GM04504 (cell line): ENCODE measurements at places on chromosomes 12 and 14.

DNA sequence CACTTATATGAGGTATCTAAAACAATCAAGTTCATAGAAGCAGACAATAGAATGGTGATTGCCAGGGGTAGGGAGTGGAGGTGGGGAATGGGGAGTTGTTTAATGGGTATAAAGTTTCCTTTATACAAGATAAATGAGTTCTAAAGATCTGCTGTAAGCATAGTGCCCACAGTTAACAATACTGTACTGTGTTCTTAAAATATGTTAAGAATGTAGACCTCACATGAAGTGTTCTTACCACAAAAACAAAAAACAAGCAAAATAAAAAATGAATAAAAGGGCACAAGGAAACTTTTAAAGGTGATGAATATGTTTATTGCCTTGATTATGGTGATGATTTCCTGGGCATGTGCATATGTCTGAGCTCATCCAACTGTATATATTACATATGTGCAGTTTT is 211.8 kb downstream of the MSRB3 start:
- DNase-seq: no peak

DNA sequence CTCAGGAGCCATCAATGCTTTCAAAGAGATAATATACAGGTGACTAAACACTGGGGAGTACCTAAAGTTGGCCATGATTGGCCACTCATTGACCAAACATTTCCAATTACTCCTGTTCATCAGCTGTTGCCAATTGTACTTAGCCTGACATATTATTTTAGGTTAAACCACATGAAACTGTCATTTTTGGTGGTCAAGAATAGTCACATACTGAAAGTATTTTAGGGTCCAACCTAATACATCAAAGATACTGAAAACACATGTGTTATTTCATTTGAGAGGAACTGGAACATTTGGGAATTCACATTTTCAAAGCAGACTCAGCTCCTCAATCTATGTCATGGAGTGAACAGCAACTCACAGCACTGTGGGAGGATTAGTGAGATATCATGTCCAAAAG is 63.9 kb upstream of the KCNA5 start:
- no peak for DNase-seq

- no peak for DNase-seq
These were observed 19.9 kb upstream of the ADAMTS20 start for GRCh38 chr12:43571885-43572284.

- DNase-seq: no peak
These were observed 120.7 kb upstream of the PWP1 start for GRCh38 chr12:107564946-107565345.

DNA sequence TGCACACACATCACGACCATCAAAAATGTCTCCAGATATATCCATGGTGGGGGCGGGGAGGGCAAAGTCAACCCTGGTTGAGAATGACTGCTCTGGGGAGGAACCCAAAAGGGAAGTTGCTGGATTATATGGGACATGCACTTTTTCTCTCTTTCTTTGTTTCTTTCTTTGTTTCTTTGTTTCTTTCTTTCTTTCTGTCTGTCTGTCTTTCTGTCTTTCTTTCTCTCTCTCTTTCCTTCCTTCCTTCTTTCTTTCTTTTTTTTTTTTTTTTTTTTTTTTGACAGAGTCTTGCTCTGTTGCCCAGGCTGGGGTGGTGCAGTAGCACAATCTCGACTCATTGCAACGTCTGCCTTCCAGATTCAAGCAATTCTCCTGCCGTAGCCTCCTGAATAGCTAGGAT is 71.5 kb downstream of the TBX5 start:
- no peak for DNase-seq
